Colonic mucosa (tissue), 4 donors: ENCODE measurements at places on chromosomes 2 and 18.

- no peak for DNase-seq
Measured at GRCh38 chr2:236962816-236963215, 122.9 kb upstream of the COPS8 start.

DNA sequence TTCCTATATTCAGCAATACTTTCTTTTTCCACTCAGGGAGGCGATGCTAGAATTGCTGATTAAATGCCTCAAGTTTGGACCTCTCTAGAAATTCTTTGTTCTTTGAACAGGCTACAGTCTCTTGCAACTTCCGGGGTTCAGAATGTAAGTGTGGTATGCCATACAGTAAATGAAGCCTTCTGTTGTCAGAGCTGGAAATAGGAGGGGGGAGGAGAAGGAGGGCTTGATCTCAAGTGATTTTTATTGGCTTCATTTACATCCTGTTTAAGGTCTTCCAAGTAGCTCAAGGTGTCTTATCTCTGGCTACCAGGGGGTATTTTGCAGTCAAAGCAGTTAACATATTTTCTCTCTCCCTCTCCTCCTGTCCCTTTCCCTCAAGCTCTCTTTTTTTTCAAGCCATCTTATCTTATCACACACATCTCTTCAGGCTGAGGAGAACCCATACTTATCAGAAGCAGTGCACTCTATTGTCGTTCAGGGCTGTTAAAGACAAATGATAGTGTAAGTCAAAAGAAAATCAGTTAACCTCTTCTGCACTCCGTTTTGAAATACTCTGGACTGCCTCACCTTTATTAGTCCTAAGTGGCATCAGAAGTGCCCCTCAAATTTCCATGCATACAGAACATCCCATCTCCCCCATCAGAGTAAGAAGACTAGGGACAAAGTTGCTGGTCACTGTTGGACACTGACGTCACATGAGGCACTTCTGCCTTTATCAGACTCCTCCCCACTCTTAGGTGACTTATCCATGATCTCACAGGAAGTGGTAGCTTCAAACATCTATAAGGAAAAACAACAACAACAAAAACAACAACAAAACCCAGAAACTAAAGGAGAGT, 112.2 kb downstream of the ZNF521 start:
- DNase-seq, result no peak

DNA sequence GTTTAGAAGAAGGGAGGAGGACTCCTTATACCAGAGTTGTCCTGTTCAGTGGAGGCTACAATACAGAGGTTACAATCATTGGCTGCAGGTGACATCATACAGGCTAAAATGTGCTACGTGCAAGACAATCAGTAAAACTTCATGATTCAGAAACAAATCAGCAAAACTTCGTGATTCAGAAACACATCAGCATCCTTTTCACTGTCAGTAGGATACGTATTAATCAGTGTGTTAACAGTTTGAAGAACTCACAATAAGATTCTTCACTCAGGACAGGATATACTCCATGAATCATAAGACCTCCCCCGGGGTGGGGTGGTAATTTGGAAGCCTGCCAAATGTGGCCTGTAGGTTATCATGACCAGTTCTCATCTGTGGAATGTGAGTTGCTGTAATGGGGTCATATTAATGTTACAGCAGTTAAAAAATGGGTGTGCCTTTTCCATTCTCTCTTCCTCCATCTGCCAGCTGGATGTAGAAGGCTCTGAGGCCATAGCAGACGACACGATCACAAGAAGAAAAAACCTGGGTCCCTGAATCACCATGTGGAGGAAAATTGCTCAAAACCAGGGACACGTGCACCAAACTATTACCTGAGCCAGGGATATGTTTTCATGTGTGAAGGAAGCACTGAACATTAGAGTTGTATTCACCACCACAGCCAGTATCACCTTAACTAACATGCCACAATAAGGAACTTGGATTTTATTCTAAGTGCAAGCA, 134.8 kb upstream of the CREB1 start:
- no peak for DNase-seq

- DNase-seq, result no peak
Measured at GRCh38 chr2:43298500-43298899, 72.1 kb upstream of the ZFP36L2 start.

GRCh38 chr2:118044854-118045253, 31.0 kb upstream of the CCDC93 start:
- DNase-seq, result no peak

DNA sequence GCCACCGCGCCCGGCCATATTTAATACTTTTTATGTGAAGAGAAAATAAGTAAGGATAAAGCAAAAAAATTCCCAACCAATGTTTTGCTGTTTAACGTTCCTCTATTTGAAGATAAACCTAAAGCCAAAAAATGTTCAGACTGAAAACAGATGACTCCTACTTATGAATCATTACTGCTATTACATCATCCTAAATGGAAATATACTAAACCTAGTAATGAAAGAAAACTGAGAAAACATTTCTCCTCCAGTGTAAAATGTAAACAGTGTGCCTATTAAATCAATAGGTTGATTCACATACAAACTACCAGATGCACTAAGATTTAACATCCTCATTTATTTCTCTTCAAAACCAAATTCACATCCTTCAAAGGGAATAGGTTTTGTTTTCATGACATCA, 43.5 kb downstream of the CWC22 start:
- DNase-seq, result no peak

DNA sequence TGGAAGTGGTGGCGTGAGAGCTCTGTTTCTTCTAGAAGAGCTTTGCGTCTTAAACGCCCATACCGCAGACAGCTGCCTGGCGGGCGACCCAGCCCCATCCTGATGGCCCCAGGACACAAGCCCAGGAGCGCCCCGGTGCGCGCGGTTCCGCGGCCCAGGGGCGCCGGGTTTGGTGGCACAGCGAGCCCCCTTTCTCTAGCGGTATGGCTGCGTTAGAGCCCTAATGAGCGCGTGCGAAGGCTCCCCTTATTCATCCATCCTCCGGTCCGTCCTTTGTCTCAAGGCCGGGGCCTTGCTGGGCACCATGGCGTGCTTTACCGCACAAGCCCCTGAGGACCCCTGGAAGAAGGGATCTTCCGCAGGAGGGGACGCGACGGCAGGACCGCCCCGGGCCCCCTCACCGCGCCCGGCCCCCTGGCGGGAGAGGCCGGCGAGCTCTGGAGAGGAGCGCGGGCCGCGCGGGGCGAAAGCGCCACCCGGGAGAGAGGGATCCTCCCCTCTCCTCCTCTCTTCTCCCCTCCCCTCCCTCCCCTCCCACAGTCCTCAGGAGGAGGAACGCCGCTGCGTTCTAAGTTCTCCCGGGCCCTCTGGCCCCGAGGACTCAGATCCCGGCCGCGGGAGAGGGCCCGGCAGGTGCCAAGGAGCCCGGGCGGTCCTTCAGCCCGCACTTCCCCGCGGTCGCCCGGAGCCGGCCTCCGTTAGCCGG, 626 bp upstream of the SLC1A4 start:
- peak; percentile 76 for DNase-seq

GRCh38 chr2:210288408-210288807, 26.6 kb downstream of the MYL1 start:
- no peak for DNase-seq

GRCh38 chr18:49976001-49976400, 162.7 kb upstream of the ACAA2 start:
- no peak for DNase-seq

- no peak for DNase-seq
Measured at GRCh38 chr2:46936566-46936965, 21.0 kb upstream of the MCFD2 start.

DNA sequence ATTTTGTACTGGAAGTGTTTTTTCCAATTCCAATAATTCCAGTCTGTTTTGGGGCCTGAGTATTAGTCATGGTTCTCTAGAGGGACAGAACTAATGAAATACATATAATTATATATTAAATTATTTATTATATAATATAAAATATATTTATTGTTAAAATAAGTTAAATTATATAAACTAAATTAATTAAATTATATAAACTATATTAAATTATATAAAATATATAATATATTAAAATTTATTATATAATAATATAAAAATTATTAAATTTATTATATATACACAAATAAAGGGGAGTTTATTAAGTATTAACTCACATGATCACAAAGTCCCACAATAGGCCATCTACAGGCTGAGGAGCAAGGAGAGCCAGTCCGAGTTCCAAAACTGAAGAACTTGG, 253.4 kb upstream of the NETO1 start:
- no peak for DNase-seq

DNA sequence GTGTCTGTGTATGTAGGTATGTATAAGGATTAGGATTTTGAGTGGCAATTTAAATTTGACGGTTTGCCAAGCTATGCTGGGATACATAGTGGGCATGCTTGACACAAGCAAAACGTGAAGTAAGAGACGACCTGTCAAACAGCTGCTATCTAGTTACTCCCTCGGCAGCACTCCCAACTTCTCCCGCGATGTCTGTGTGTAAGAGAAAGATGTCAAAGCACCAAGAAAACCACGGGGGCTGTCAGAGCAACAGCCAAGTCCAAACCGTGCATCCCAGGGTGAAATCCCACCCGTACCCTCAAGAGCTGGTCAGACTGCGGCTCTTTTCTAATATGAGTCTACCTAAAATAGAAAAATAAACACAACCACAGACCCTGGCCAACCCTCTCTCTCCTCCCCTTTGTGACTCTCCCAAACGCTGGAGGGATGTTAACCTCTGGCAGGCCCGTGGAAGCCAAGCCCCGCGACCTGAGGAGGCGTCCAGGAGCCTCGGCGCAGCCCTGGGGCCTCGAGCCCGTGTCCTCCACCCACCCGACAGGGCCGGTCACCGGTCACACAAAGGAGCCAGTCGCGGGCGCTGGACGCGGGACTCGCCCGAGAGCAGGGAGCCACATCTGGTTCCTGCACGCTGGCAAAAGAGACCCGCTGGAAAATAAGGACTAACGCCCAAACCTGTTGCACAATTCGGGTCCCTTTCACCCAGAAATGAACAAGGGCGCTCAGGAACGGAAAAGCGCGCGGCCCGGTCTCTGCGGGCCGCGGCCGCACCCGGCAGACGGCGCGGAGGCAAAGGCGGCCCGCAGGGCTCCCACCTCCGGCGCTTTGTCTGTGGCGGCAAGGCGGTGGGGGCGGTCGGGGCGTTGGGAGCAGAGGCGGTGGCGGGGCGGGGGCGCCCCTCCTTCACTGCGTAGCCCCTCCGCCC, 925 bp downstream of the SESTD1 start:
- peak; percentile 60 for DNase-seq

- DNase-seq, result no peak
Measured at GRCh38 chr2:136424112-136424511, 306.2 kb upstream of the CXCR4 start.

DNA sequence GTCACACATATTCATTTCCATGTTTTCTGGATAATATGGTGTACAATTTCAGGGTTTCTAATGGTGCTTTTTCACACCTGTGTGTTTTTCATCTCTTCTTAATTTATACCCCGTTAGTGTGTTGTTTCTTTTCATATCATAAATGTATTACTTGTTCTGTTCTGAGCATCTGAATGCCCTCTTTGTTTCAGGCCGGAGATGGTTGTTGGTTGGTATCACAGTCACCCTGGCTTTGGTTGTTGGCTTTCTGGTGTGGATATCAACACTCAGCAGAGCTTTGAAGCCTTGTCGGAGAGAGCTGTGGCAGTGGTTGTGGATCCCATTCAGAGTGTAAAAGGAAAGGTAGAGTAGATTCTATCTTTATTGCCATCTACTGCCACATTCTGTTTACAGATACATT, 45.1 kb upstream of the TBR1 start:
- DNase-seq, result no peak

GRCh38 chr2:63679252-63679855, 90.6 kb downstream of the MDH1 start:
- DNase-seq, result no peak

- no peak for DNase-seq
Measured at GRCh38 chr2:200655918-200656580, 70.2 kb downstream of the AOX1 start.

- DNase-seq, result no peak
Measured at GRCh38 chr2:133123904-133124303, 444.4 kb downstream of the NCKAP5 start.

GRCh38 chr18:47983946-47984345, 53.5 kb upstream of the SMAD2 start:
- no peak for DNase-seq

GRCh38 chr2:134087371-134087921, 166.4 kb upstream of the MGAT5 start:
- DNase-seq, result no peak
